Progenitor cell of endocrine pancreas (in vitro differentiated cells): ENCODE measurements at places on chromosomes 7 and 10.

DNA sequence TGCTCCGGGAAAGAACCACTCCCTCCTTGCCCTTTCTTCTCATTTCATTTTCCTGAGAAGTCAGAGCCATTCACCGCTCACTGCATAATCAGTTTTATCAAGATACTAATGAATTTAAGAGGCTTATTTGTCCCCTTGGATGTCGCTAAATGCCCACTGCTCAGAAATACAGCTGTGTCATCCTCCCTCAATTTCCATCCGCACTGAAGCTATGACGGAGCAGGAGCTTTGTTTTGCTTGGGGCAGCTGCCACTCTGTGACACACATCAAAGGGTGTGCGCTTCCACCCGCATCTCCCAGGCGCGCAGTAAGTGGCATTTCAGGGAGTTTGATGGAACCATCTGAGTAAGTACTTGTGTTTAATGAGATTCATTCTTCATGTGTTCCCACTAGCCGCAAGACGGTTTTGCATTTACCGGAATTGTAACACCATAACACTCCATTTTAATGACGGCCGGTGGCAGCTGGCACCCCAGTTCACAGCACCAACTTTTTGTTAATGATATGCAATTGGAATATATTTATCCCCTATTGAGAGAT lies 103.8 kb upstream of the PARD3 start:
- DNase-seq = no peak

DNA sequence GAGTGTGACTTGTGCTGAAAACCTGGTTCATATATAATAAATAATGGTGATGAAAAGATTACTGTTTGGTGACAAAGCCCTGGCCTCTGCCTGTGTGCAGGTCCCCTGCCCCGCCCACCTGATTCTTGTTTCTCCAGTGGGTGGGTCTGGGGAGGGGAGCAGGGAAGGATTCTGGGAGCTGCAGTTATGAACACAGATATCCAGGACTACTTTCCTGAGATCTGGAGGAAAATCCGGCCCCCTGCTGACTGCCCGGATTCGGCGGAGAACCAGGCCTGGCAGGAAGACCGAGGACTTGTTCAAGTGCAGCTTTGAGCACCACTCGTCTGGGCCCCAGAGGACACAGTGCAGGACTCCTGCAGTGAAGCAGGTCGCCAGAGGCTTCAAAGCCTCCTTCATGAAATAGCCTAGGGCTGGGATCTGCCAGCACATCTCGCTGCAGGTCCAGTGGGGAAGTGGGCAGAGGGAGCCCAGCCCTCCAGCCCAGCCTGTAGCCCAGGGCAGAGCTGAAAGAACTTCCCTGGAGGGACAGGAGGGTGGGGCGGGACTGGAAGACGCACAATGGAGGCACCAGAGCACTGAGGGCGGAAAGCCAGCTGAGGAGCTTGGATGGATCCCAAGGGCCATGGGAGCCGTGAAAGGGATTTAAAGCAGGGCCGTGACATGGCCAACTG lies 7.0 kb downstream of the ATP6V0E2 start:
- DNase-seq = no peak

DNA sequence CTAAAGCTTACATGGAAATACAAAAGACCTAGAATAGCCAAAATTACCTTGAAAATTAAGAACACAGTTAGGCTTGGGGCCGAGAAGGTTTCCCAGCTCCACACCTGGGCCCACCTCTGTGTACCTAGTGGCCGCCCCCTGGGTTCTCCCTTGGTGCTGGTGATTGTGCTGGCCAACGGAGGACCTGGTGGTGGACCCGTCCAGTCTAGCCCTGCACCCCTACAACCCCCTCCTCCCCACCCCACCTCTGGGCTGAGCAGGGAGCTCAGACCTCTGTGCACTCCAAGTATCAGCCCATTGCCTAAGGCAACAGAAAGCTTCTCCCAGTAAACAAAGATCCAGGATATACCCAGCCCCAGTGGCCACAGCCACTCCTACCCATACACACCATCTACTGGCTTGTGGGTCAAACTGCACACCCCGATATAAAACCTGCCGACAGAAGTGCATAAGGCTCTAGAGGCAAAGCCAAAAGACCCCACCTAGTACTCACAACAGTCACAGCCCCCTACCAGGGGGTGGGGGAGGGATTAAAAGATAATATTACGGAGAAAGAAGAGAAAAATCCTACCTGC lies 105.0 kb upstream of the DIP2C start:
- no peak for DNase-seq

- DNase-seq = no peak
These were observed 990.6 kb upstream of the PHF14 start for GRCh38 chr7:9983048-9983447.

DNA sequence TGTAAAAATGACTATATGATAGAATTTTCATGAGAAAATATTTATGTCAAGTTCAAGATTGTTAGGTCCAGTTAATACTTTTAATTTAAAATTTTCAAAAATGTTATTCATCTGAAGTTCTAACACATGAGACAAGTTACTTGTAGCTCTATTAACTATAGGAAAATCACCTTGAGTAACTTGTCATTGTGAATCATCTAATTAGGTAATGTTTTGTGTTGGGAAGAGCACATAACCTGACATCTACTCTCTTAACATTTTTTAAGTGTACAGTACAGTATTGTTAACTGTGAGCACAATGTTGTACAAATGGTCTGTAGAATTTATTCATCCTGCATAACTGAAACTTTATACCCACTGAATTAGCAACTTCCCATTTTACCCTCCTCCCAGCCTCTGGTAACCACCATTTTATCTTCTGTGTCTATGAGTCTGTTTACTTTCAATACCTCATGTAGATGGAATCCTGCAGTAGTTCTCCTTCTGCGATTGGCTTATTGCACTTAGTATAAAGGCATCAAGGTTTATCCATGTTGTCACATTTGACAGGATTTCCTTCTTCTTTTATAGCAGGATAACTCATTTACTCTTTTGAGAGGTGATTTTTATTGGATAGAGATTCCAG lies 54.6 kb downstream of the ARL4A start:
- DNase-seq = no peak

DNA sequence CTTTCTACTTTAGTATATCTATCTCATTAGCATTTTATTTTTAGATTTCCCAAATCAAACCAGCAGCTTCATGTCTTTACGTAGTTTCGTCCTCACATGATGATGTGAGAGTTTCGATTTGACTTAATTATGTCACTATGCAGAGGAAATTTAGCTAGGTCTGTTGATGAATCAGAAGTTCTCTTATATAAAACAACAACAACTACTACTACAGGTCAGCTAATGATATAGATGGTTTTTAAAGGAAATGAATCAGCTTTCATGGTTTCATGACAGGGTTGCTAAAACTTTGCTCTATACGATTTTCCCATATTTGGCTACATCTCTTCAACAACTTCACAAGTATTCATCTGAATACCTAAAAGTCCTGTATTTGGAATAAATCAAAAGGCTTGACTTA lies 28.6 kb downstream of the JAZF1 start:
- no peak for DNase-seq

DNA sequence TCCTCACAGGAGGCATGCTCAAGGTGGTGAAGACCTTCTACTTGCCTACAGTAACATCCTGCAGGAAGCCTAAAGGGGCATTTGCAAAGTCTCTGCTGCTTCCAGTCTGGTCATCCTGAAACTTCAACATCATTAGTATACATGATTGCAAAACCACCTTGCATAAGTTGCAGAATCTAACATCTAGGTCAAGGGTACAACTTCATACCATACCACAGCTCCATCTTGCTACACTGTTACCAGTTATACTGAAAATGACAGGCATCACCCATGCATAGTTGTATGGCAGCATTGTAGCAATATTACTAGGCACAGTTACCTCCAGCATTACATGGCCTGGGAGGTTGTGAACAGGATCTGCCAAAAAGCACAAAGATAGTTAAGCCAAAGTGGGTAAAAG lies 13.7 kb upstream of the MACROH2A2 start:
- DNase-seq = no peak

DNA sequence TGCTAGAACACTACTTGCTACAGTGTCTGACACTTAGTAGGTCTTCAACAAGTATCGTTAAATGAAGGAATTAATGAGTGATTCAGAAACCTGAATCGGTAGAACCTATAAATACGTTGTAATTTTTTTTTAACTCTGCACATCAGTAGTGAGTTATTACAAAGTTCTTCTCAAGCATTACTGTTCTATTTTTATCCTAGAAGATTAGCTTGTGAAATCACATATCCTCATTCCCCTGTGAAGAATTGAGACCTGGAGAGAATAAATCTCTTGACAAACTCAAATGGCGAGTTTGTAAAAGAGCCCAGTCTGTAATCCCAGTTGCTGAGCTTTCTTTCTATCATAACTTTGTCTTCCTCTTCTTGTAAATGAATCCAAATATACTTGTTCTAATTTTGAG lies 34.7 kb downstream of the HYAL4 start:
- no peak for DNase-seq

- DNase-seq = no peak
These were observed 588 bp upstream of the PAOX start for GRCh38 chr10:133378251-133379096.

GRCh38 chr10:131821378-131822012 lies 79.3 kb upstream of the PPP2R2D start:
- DNase-seq = peak; percentile 5

GRCh38 chr7:104793066-104793465 lies 220.9 kb upstream of the KMT2E start:
- DNase-seq = no peak

DNA sequence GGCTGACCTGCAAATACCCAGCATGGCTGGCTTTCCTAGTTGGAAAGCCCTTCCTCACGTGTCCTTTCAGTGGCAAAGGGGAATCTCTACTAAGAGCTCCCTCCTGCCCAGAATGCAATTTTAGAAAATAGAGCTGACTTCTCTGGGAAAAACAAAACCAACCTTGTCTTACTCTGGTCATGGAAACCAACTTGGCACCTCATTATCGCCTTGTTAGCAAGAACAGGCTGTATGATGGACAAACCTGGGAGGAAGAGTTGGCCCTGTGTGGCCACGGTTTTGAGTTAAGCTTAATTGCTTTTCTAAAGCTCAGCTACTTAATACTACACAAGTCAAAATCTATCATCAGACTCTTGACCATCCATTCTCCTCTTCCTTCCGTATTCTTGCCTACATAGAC lies 94.1 kb upstream of the PDCD4 start:
- no peak for DNase-seq

DNA sequence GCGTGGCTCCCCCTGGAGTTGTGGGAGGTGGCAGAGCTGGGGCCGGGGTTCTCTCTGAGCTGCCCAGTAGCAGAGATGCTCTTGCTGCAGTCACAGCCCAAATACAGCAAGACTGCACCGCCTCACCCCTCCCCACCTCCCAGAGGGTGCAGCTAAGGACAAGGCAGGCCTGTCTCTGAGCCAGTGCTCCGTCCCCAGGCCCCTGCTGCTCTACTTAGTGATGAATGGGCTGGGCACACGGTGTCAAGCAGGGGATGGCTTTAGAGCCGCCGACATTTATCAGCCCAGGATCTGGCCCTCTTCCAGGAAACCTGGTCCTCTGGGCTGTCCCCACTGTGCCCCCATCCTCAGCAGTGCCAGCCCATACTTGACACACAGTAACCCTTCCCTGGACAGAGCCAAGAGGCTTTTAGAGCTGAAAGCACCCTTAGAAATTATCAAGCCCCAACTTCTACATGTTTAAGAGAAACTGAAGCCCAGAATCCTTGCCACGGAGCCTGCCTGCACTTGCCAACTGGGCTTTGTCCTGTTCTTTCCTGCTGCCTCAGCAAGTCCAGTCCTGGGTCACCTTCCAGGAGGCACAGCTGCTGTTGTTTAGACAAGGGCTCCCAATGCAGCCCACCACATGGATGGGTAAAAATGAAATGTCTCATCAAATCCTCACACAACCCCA lies 137.1 kb upstream of the UNC5B start:
- no peak for DNase-seq

GRCh38 chr7:47371733-47372368 lies 210.1 kb downstream of the TNS3 start:
- DNase-seq = no peak

DNA sequence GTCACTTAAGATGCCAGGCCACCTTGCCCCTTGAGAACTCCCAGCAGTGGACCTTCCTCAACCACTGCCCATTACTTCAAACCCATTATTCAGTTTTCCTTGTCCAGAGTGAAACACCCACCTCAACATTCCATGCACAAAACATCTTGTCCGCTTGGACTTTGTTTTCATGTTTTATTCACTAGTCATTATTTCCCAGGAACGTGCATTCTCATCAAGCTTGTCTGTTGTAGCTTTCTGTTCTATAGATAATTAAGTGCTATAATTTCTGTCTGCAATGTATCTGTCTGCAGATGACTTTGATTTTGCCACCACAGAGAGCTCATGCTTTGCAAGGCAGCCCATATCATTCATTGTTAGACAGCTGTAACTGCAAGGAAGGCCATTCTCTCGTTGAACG lies 117.4 kb downstream of the RAB18 start:
- no peak for DNase-seq

DNA sequence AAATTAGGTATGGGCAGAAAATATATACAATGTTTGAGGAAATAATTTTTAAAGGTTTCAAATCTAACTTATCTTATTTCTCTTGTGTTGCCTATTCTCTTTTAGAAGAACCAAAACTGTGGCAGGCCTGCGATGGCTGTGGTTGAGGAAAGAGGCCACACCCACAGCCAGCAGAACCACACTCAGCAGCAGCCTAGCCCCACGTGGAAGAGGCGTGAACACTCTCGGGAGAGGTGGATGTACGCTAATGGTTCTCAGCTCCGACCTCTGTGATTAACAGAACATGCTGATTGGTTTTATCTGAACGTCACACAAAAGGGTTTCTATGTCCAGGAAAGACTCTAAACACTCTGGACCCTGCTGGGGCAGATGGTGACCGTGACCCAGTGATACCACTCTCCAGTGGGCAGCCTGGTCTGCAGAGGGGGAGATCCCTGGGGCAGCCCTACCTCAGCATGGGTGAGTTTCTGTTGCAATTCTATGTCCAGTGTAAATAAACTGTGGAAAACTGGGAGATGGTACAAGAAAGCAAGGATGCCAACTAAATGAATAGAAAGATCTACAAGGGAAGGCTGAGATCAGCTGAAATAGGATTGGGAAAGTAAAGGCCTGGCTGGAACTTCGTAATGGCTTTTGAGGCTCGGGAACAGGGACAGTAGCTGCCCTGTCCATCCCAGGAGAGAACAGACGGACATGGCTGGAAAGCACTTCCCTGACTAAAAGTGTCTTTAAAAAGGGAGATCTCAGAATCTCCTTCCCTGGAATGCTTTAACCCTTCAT lies 26.6 kb downstream of the DIP2C start:
- DNase-seq = no peak
